ENCODE measurements at places on chromosomes 3 and 15.
A peak's percentile ranks its signal among the peaks of the same experiment; 100 is the strongest.

DNA sequence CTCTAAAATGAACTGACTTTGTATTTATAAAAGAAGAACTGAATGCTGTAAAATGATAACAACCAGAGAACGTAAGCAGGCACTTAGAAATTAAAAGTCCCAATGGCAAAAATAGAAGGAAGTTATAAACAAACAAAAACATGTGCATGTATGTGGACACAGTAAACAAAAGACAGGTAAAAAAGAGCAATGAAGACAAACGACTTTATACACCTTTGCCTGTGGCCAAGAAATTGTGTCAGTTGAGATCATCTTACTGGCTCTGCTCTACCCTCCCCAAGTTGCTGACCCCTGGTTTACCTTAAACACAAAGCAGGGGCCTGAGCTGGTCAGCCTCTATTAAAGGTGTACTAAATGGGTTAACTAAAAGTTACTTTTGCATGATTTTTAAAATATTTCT is 41.7 kb upstream of the GP5 start:
- DNase-seq: peak; percentile 19

- DNase-seq: peak; percentile 81
These were observed 151.9 kb upstream of the ARL6 start for GRCh38 chr3:97612632-97613031.

DNA sequence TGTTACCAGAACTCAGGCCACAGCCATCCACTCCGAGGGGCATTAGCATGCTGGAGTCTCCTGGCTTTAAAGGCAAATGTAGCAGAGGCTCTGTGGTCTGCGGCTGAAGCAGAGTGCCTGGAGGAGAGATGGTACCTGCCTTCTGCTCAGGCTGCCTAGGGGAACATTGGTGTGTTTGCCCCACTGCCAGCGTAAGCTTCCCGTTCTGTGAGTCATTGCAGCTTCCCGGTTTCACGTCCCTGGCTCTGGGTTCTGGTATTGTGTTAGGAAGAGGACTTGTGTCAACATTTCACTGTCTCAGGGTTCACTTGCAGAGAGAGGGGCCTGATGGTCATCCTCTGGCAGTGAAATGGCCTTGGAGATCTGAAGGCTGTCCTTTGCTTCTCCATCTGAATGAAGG is 1.8 kb downstream of the GASK1A start:
- DNase-seq: no peak

DNA sequence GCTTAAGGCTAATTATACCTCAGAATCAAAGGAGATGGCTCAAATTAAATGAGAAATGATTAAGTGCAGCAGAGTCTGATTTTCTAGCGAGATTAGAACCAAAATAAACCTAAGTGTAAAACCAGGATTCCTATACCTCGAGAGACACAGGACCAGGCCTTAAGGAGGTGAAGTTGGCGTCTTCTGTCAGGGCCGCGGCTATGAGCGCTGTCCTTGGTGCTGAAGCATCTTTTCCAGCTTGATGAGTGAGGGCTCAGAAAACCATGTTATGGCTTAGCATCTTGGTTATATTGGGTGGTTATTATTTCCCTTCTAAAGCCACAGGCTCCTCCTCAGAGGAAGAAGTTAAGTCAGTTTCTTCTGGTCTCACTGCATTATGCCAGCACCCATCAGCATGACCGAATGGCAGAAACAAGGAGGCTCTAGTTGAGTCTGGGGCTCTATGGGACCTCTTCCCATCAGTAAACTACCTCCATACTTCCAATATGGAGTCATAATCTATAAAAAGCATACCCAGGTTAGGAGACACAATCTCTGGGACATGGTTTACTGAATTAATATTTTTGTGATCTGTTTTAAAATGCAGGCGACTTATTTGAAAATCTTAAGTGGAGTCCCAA is 120.1 kb upstream of the NMNAT3 start:
- no peak for DNase-seq

DNA sequence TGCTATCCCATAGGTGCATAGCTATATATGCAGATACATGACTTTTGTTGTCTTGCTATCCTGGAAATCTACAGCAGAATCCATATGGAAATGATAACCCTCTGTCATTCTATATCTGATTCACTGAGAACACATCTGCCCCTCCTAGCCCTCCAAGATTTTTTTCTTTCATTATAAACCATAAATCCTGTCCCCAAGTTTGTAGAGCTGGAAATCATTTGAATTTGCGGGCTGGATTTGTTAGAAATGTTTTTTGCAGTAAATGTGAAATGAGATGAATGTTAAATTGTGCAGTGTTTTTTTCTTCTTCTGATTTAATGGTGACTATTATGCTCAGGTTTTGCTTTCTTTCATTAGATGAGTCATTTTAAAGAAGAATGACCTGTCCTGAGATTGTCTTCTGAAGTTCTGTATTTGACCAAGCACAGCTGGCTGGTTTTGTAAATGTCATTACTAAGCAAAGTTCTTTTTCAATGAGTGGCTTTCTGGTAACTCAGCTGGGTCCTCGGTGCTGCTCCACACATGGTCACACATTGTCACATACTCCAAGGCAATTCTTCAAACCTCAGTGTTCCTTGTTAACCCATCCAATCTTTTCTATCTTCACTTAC is 25.3 kb upstream of the ABHD17C start:
- DNase-seq: no peak

GRCh38 chr3:183290216-183290615 is 37.2 kb downstream of the B3GNT5 start:
- DNase-seq: no peak

- DNase-seq: no peak
These were observed 40.7 kb downstream of the DLG1 start for GRCh38 chr3:197257711-197258110.

DNA sequence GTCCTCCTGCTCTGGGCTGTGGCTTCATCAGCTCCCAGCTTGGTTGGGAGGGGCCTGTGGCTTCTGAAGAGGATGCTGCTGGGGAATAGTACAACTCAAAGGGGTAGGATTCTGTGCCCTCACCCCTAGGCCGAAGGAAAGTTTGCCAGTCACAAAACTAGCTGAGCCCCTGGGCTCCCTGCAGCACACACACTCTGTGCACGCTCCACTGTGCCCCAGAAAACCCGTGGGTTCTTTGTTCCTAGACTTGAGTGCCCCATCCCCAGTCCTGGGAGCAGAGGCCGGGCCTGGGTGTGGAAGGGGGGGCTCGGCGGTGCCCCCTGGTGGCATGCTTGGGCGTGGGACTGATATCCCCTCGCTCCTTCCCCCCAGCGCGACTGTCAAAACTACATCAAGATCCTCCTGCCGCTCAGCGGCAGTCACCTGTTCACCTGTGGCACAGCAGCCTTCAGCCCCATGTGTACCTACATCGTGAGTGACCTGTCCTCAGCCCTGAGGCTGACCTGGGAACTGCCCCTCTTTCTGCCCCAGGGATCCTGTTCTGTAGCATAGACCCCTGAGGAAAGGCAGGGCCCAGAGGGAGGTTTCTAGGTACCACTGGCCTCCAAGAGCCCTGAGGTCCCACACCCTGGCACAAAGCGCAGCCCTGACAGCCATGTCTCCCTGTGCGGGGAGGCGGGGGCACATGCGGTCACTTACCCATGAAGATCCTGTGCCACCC is 14.2 kb downstream of the CIB1 start:
- DNase-seq: peak; percentile 22

DNA sequence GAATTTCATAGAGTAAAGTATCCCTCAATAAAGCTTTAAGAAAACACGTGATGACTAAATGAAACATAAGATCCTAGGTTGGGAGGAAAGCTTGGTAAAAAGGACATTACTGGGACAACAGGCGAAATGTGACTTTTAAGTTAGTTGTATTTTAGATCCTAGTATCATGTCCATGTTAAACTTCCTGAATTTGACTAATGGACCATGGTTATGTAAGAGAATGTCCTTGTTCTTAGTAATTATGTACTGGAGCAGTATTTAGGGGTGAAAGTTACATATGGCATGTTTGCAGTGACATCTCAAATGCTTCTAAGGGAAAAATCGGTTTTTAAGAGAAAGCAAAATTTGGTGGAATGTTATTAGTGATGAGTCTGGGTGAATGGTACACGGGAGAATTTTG is 69.6 kb downstream of the IQSEC1 start:
- DNase-seq: no peak

DNA sequence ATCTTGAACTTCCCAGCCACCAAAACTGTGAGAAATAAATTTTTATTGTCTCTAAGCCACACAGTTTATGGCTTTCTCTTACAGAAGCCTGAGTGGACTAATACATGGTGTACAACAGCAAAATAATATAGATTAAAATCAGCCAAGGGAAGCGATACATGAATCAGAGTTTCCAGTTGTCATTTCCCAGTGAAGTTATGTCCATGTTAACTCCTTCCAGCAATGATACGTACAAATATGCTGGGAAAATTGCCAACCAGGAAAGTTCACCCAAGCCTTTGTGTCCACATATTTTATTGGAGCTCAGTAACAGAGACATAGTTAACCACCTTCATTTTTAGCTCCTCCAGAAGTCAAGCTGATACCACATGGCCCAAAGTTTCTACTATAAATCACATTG is 280.9 kb upstream of the KCNMB2 start:
- DNase-seq: no peak

- DNase-seq: peak; percentile 71
These were observed 237.3 kb downstream of the CNTN6 start for GRCh38 chr3:1330107-1330506.

DNA sequence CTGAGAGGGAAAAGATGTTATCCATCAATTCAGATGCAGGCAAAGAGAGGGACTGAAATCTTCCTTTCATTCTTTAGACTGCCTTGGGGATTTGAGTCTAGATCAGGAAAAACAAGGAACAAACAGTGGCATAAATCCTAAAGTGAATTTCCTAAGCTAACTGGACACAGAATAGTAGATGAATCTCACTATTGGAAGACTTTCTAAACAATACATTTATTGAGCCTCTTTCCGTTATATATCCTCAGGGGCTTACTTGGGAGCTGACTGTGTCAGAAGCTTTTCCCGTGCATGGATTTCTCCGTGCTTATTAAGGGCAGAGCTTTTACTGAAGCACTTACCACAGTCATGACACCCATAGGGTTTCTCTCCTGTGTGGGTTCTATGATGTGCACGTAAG is 10.0 kb downstream of the ZSCAN29 start:
- DNase-seq: no peak

- DNase-seq: no peak
These were observed 28.0 kb downstream of the SENP7 start for GRCh38 chr3:101484805-101485620.

DNA sequence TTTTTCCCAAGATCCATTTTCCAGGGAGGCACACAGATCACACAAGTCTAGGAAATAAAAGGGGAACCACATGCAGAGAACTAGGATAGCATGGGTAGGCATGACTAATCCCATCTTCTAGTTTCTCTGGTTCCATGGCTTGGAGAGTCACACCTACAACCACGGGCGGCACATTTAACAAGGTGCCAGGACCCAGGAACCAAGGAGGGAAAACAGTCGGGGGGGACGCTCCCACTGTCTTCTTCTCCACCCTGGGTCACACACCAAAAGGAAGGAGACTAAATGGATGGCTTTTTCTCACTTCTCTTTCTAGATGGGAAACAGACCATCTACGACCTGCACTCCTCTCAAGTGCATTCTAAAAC is 4.6 kb upstream of the SMCO1 start:
- no peak for DNase-seq

DNA sequence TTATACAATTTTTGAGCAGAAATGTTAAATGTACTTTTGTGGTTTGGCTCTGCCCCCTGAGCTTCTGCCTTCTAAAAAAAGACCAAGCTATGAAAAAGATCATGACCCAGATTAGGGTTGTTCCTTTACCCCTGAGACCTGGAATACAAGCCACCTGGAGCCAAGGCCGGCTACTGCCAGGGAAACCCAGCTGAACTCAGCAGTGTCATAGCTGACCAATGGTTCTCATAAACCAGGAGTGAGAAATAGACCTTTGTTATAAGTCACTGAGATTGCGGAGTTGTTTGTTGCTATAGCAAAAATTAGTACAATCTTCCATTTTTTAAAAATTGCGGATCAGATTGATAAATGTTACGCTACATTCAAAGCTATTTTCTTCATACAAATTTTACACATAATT is 1261.7 kb downstream of the ROBO1 start:
- no peak for DNase-seq

DNA sequence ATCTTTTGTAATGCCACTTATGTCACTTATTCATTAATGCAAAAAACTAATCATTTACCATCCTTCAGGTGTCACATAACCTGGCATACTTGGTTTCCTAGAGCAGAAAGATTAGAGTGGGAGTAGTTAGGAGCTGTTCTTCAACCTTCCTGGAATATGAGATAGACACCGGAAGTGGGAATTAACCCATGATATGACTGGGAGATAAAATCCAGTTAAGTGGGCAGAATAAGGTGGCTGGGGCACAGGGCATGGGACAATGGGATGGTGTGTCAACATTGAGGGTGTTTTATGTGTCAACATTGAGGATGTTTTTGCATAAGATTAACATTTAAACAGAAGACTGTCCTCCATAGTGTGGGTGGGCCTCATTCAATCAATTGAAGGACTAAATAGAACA is 94.3 kb upstream of the CBLB start:
- DNase-seq: no peak

GRCh38 chr3:100033903-100034471 is 80.3 kb downstream of the FILIP1L start:
- DNase-seq: no peak

DNA sequence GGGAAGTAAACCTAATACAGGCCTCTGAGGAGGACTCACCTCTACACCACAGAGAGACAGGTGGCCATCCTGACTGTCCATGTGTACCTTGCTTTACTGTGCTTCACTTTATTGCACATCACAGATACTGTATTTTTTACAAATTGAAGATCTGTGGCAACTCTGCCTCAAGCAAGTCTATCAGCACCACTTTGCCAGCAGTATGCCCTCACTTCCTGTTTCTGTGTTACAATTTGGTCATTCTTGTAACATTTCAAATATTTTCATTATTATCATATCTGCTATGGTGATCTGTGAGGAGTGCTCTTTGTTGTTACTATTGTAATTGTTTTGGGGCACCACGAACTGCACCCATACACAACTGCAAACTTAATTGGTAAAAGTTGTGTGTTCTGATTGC is 78.0 kb downstream of the BBX start:
- DNase-seq: no peak

- no peak for DNase-seq
These were observed 659.1 kb downstream of the GRM7 start for GRCh38 chr3:7520059-7520458.

GRCh38 chr3:79297245-79297960 is 470.4 kb downstream of the ROBO1 start:
- peak; percentile 95 for DNase-seq

GRCh38 chr3:98359993-98360675 is 6.5 kb downstream of the OR5K4 start:
- DNase-seq: peak; percentile 5

DNA sequence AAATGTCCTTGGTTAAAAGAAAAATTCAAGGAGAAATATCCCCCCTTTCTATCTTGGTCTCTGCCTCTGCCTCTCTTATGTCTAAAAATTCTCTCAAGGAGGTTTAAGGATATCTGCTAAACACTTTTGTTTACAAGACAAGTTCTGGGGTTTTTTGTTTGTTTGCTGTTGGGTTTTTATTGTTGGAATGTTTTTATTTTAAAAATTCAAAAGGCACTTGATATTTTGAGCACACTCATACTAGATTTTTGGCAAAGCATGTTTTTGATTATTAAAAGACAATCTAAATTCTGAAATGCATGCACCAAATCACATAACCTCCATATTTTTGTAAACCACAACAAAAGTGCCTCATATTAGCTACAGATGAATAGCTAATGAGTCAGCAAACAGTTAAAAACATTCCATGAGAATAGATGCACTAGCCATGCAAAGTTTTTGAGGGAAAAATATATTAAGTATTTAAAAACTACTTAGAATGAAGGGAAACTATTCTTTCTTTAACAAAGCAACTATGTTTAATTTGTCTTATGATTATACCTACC is 84.6 kb downstream of the ZBTB20 start:
- DNase-seq: no peak

GRCh38 chr3:40398346-40398745 is 11.4 kb downstream of the ENTPD3 start:
- no peak for DNase-seq
